Activated naive CD4-positive, alpha-beta T cell treated with anti-CD3 and anti-CD28 coated beads, Interleukin-2, amount 50 U/mL, for 16 hours (primary cell): ENCODE measurements at places on chromosomes 2 and 18.

DNA sequence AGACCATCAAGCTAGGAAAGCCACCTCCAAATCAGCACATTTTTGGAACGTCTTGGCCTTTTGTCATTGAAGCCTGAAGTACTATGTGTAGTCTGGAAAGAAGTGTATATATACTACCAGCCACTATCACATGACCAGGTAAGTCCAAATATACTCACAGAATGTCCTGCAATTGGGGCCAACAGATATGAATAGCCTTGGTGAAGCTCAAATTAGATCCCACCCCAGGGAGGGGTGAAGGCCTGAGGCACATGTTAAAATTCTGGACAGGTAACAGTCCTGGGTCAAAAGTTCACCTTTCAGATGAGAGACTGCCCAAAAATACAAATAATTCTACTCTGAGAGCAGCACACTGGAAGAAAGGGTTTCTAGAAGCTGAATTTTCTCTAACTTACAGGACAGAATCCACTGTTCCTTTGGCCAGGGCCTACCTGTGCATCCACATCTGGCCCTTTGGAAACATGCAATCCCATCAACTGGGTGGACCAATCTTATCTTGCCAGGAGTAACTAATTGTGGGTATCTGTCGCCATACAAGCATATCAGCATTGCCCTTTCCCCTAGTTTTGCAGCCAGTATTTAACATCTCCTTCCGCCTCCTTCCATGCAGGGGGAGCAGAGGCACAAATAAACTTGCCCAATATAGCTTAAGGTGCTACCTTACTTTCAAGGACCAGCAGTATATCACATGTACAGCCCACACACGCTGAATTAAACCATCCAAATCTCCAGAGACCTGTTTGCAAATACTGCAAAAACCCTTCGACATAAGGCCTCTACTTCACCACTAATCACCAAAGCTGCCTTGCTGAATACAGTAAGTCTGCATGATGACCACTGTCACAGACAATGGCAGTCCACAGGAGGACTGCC is 67.8 kb downstream of the EIF5B start:
- DNase-seq = no peak

GRCh38 chr2:136006658-136007057 is 21.2 kb upstream of the DARS1 start:
- DNase-seq = no peak

- no peak for DNase-seq
These were observed 72.7 kb upstream of the REV1 start for GRCh38 chr2:99562516-99562915.

GRCh38 chr2:240530181-240530580 is 27.6 kb downstream of the ANKMY1 start:
- DNase-seq = no peak

DNA sequence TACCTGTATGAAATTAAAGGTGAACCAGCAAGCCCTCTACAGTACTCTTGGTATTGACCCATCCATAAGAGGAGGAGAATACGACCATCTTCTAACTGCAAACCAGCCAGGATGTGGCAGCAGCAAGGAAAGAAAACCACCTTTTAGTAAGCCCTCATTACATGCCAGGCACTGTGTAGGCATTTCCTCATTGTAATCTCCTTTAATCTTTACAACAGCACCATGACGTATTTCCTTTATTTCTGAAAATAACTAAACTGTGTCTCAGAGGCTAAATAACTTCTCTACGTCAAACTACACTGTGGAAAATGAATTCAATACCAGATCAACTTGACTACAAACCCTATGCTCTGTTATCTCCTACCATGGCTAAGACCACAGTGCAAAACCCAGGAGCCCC is 18.2 kb downstream of the WDR35 start:
- no peak for DNase-seq

DNA sequence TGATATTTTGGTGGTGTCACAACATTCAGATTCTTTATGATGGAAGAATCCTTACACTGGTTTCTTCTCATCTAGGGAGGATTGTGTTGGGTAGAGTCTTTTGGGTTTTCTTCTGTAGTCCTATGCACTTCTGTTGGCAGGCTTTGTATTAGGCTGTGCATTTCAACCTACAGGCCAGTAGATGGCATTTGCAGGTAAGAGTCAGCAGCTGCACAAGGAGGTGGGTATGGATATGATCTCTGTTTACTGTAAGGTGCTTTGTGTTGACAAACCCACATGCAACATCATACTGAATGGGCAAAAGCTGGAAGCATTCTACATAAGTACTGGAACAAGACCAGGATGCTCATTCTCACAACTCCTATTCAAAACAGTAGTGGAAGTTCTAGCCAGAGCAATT is 656.8 kb downstream of the METTL4 start:
- no peak for DNase-seq

DNA sequence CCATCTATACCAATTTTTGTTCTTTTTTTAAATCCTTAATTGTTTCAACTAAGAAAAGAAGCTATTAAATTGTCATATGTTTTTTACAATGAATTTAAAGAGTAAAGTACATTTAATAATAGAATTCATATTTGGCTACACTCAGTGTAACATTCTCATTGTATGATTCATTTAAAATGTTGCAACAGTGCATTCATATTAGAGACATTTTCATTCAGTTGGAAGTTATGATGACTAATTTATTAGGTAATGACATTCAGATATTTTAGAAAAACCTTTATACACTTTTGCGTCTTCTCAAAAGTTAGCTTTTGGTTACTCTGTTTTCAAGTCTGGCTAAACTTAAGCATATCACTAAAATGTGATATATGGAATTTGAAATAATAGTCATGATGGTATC is 887.5 kb upstream of the NRXN1 start:
- DNase-seq = no peak

DNA sequence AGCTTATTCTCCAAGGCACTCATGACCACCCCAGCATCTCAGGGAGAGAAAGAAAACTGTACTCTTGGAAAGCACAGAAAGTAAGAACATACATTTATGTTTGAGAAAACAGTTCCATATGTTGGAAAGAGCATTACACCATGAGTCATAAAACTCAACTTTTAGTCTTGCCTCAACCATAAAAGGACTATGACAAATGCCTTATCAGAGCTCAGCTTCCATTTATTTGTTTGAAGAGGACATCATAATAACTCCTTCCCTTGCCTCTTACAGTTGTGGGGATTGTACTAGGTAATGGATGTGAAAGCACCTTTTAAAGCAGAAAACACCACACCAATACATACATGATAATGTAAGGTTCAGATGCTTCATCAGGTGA is 370.8 kb downstream of the LNPK start:
- no peak for DNase-seq

- DNase-seq = no peak
These were observed 94.1 kb downstream of the BIN1 start for GRCh38 chr2:127012868-127013267.

GRCh38 chr2:150646746-150647145 is 159.3 kb upstream of the RND3 start:
- DNase-seq = no peak

- no peak for DNase-seq
These were observed 305.0 kb upstream of the EPAS1 start for GRCh38 chr2:45992021-45992740.

DNA sequence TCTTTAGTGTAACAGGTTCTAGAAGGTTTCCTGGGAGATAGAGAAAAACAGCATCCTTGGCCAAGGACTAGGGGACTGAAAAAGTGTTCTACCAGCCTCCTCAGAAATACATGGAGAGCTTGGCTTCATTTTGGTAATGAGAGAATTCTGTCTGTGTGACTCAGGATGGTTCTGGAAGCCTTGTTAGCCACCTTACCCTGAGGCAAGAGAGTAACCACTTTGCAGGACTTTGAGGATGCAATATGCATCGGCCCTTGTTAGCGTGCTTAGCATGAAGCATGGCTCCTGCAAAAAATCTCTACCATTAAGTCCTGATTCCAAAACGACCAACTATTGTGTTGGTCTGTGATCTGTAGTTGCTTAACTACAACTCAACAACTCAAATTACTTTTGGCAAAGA is 79.8 kb downstream of the C1QL2 start:
- no peak for DNase-seq

DNA sequence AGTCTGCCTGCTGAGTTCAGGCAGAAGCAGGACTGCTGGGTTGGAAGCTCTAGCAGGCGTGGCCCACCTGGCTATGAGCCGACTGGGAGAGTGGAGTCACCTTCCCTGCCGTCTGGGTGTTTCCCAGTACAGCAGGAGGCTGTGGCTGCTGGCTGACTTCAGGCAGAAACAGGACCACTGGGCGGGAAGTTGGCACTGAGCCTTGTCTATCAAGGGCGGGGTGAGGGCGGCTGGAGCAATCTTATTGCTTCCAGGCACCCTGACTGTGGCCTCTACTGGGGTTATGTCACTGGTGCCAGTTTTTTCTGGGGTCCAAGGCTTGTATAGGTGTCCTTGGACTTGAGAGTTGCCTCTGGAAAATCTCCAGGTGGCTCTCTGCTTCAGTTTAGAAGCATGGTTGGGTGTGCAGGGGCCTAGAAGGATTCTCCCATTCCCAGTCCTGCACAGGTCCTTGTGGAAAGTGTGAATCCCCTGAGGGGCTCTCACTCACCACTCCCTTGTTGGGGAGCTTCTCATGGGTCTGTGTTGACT is 30.5 kb downstream of the LTBP1 start:
- DNase-seq = no peak
